ENCODE measurements at places on chromosomes 13 and 19.

GRCh38 chr19:48190288-48190884 lies 19.9 kb downstream of the ZSWIM9 start:
- no peak for DNase-seq

- no peak for DNase-seq
These were observed 412.5 kb upstream of the PCDH9 start for GRCh38 chr13:67642657-67643056.

DNA sequence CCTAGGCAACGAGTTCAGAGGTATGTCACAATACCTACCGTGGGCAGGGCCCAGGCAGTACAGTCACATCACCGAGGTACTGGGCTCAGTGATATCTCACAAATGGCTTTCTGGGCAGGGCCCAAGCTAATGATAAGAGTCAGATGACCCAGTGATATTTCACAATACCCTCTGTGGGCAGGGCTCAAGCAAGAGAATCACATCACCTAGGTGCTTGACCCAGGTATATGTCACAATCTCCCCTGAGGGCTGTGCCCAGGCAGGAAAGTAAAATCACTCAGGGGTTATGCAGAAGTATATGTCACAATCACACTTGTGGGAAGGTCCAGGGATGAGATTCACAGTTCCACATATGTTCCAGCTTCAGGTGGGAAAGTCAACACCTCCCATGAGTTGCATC lies 45.3 kb downstream of the ZNF729 start:
- DNase-seq, result no peak

DNA sequence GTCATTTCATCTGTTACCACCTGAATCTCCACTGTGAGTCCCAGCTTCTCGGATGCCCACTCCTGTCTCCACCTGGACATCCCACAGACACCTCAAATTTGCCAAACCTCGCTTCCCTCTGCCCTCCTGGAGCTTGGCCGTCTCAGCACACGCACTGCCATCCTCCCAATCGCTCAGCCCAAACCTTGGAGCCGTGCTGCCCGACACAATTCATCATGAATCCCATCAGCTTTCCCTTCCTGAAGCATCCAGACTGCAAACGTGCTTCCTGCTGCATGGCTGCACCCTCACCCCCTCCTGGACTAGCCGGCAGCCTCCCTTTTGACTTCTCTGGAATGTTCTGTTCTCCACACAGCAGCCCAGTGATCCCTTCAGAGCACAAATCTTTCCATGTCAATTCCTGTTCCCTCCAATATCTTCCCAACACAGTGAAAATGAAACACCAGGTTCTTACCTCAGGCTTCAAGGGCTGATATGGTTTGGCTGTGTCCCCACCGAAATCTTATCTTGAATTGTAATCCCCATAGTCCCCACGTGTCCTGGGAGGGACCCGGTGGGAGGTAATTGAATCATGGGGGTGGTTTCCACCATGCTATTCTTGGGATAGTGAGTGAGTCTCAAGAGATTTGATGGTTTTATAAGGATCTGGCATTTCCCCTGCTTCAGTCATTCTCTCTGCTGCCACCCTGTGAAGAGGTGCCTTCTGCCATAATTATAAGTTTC lies 1.1 kb upstream of the PROZ start:
- DNase-seq, result no peak
